ENCODE measurements at places on chromosomes 11 and 22.
A peak's percentile ranks its signal among the peaks of the same experiment; 100 is the strongest.

- DNase-seq = no peak
Observed at GRCh38 chr11:79068356-79068755, 372.5 kb downstream of the TENM4 start.

GRCh38 chr11:84720706-84721402 is 906.3 kb downstream of the DLG2 start:
- no peak for DNase-seq

GRCh38 chr11:108025387-108026080 is 16.8 kb downstream of the CUL5 start:
- no peak for DNase-seq

- no peak for DNase-seq
Observed at GRCh38 chr11:94032066-94032465, 10.9 kb downstream of the HEPHL1 start.

DNA sequence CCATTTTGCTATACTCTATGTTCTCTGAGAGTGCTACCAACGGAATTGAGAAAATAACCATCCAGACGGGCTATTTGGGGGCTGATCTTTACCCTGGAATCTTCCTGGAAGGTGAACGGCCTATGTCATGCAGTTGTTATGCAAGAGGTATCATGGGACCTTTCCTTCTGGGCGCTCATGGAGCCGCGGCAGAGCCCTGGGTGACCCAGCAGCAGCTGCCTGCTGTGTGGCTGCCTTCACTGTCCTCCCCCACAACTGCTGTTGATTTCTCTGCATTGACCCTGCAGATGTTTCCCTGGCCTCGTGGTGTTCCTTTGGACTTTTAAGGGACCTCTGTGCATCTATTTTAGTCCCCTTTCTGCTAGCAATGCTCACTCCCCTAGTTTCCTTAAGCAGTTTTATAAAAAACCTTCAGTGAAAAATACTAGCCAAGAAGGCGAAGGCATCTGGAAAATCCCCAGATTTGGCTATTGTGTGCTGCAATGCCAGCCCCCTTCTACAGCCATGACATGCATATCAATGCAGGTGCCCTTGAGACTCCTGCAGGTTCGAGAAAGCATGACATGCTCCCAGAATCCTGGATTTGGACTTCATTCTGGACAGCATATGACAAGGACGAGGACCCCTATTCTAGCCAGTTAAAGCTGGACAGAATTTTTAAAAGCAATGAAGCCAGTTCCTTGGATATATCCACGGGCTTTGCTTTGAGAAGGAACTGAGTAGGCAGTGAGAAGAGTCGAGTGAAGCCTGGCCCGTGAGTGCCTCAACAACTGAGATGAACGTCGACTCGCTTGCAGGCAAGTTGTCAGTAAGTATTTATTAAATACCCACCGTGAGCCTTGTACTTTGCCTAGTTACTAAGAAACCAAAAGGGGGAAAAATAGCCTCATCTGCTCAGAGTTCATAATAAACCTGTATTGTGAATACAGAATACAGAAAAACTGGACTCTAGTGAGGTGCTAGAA is at the start of gene SLC25A18:
Gene SLC25A18 (plus strand): TSS at position 593 of the 965 bp plus-strand sequence. CDS start 16,447 bp downstream, outside the sequence.
- peak; percentile 36 for DNase-seq

- no peak for DNase-seq
Observed at GRCh38 chr11:763073-763463, 14.2 kb downstream of the GATD1 start.

DNA sequence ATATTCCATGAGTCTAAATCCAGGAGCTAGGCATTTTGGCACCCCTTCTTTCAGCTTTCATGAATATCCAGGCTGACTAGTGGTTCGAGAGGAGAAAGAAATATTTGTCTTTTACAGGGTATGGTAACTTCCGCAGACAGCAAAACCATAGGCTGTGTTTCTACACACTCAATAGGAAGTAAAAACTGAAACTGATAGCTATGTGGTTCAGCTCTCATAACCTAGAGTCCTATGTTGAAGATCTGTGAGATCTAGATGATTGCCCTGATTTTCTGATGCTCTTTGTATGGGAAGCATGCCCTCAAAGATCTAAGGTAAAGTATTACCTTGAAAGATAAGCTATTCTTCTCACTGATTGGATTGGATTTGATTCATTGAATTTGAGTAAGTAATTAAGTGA is 118.3 kb downstream of the CD44 start:
- no peak for DNase-seq

- DNase-seq = no peak
Observed at GRCh38 chr22:28413612-28414399, 265.8 kb downstream of the TTC28 start.

- DNase-seq = no peak
Observed at GRCh38 chr11:72423840-72424239, 10.5 kb downstream of the CLPB start.

- no peak for DNase-seq
Observed at GRCh38 chr22:47038206-47038835, 275.9 kb downstream of the TBC1D22A start.

- DNase-seq = no peak
Observed at GRCh38 chr11:100675115-100675650, 11.9 kb upstream of the ARHGAP42 start.

- DNase-seq = no peak
Observed at GRCh38 chr11:1639666-1640065, 10.1 kb downstream of the KRTAP5-5 start.

GRCh38 chr11:33830903-33831648 is 56.8 kb upstream of the FBXO3 start:
- no peak for DNase-seq

DNA sequence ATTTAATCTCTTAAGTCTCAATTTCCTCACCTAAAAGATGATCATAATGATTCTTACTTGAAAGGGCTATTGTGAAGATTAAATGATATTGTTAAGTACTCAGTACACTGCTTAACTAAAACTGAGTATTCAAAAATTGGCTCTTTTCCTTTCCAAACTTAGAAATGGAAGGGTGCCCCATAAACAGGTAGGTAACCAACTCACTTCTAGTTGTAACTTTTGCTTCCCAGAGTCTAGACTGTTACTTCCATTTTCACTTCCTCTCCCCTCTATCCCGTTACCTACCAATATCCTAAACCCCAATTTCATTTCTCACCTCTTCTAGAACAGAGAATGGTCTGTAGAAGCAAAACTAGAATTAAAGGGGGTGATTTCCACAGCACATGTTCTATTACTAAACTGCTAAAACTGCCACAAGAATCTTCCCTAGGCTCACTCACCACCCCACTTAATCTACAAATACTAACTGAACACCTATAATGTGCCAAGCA is 50.0 kb downstream of the RRAS2 start:
- no peak for DNase-seq

DNA sequence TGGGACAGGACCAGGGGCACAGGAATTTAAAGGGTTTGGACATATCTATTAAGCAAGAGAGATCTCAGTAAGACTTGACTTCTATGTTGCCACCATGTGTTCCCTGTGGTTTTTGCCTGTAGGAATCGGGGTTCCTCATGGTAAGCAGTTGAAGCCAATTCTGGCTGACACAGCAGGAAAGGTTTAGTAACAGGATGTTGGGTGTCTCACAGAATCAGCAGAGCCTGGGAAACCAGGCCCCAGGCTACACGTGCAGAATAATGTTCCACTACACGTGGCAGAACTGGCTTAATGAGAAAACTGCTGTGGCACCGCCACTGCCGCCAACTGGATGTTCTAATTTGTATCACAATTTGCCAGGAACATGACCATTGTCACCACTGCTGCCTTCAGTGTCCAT is 264.6 kb upstream of the PLET1 start:
- no peak for DNase-seq

GRCh38 chr22:30481711-30482110 is 9.9 kb upstream of the SEC14L3 start:
- DNase-seq = no peak

GRCh38 chr11:114566276-114566675 is 6.6 kb upstream of the NXPE1 start:
- no peak for DNase-seq

- no peak for DNase-seq
Observed at GRCh38 chr11:131463162-131463561, 92.7 kb downstream of the NTM start.

GRCh38 chr22:39091126-39092081 is 5.6 kb upstream of the APOBEC3H start:
- DNase-seq = no peak

- no peak for DNase-seq
Observed at GRCh38 chr11:130873761-130874160, 42.5 kb downstream of the SNX19 start.

- DNase-seq = no peak
Observed at GRCh38 chr11:127711748-127712147, 711.2 kb upstream of the KIRREL3 start.

GRCh38 chr11:95968585-95968984 is 44.7 kb upstream of the MTMR2 start:
- DNase-seq = no peak

- no peak for DNase-seq
Observed at GRCh38 chr11:70542406-70542805, 144.1 kb downstream of the CTTN start.

DNA sequence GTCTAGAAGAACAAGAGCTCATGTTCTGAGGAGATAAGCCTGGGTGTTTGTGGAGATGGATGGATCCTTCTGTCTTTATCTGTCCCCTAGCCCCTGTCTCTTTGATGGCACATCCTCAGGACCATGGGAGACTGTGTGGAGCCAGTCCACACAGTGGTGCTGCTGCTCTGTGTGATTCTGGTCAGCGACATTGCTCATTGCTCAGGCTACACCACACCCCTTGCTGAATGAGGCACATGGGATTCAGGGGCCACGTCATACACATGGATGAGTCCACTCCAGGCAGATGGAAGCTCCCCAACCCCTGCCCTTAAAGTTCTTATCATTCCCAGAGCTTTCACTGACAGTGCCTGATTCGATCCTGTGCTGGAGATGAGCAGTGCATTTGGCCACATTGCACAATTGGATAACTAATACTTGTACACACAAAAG is 222.2 kb downstream of the NAV2 start:
- no peak for DNase-seq

GRCh38 chr11:1302461-1303125 is 6.8 kb downstream of the TOLLIP start:
- DNase-seq = no peak

GRCh38 chr22:45521178-45521577 is 18.5 kb downstream of the FBLN1 start:
- no peak for DNase-seq

GRCh38 chr11:2641623-2642022 is 58.2 kb downstream of the KCNQ1OT1 start:
- DNase-seq = no peak

- DNase-seq = no peak
Observed at GRCh38 chr11:18581825-18582224, 6.7 kb downstream of the UEVLD start.

- DNase-seq = no peak
Observed at GRCh38 chr11:79052544-79052943, 388.3 kb downstream of the TENM4 start.

DNA sequence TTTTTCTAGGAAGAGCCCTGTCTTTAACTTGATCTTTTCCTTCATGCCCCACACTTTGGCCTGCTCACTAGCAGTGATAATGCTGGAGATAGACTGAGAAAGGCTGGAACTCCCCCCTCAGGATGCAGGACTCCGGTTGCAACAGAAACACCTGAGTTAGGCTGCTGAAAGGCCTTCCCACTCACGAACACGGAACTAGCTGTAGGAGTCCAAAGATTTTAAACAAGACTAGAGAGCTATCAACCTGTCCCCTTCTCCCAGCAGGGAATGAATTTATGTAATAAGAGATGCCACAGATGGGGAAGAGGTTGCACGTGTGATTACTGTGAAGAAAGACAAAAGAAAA is 13.0 kb downstream of the SCN3B start:
- DNase-seq = no peak

GRCh38 chr11:11735586-11735985 is 106.2 kb upstream of the USP47 start:
- DNase-seq = no peak

- DNase-seq = no peak
Observed at GRCh38 chr22:47793304-47794101, 1031.1 kb downstream of the TBC1D22A start.

- DNase-seq = no peak
Observed at GRCh38 chr11:33778675-33779074, 4.4 kb upstream of the FBXO3 start.

DNA sequence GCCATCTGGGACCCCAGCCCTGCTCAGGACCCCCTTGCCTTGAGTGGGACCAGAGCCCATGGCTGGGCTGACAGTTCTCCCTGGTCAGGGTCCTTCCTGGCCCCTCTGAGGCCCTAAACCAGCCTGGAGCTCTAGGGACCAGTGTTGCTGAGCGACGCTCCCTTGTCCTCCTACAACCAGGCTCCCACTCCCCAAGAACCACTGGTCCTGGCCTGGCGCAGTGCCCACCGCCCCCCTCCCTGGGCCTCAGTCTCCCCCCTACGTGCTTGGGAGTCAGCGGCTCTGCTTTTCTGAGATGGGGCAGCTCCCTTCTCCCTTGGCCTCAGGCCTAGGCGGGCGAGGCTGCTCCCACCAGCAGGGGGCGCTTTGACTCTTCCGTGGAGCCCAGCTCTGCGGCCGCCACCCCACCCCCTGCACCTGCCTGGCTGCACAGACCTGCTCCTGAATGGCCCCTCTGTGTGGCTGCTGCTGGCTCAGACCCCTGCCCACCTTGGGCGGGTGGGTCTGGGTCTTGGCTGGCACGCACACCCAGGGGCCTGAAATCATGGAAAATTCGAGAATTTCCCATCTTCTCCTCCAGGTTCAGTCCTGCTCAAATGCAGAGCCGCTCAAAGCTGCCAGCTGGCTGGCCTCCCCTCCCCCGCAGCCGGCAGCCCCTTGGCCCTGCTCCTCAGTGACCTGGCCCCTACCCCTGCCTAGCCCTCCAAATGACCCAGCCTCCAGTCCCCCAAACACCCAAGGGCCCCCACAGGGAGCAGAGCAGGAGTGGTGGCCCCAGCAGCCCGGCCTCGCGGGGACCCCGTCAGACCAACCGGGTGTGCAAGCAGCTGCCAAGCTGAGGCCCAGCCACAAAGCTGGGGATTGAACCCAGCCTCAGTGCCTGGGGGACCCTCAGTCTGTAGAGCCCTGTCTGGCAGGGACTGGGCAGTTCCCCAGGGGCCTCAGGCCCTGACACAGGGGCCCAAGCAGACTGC is 9.1 kb downstream of the PRR33 start:
- DNase-seq = peak; percentile 93

DNA sequence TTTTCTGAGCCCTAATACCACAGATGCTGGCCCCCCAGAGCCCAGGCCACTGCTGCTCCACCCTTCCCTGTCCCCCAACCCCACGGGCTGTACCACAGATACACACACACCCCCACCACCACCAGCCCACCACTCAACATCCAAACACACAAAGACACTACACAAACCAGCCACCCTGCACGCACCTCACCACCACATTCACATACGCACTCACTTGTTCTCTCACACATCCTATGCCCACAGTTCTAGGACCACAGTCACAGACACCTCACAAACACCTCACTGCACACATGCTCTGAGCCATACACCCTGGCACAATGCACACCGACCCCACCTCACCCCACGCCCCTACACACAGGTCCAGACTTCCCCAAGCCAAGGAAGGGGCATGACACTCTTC is 22.5 kb upstream of the OAF start:
- DNase-seq = no peak

DNA sequence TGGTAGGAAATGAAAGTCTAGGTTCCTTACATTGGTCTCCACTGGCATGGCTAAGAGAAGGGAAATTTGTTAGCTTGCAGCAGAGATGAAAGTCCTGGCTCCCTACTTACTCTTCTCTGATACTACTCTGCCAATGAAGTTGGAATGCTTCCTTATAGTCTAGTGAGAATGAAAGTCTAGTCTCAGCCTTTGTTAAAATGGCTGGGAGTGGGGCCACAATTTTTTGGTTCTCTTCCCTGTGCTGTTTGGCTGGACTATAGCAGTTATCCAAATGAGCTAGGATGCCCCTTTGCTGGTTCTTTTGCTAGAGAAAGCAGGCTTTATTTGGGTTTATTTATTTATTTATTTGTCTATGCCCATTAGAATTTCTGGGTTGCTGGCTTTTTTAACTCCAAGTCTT is 414.3 kb downstream of the AASDHPPT start:
- DNase-seq = no peak

Data from frontal cortex (tissue), 4 donors.